Epithelial cell of proximal tubule (primary cell): ENCODE measurements at places on chromosomes 6 and 20. TPM values are rescaled to one million over a fixed set of nuclear protein-coding genes. Genes with fewer than 3 reads are reported as not detected.

The ZBTB46 gene
- total RNA-seq: 0.58 and 0.72 TPM in 2 replicates

The PXDC1 gene
- total RNA-seq: 36.4 and 37.6 TPM in 2 replicates

The CCR6 gene
- total RNA-seq: not detected in 2 replicates

The EYA2 gene
- total RNA-seq: not detected in 2 replicates

The XKR7 gene
- total RNA-seq: under 0.01 and 0.17 TPM in 2 replicates

The FAM8A1 gene
- 6.4 and 6.8 TPM in 2 replicates for total RNA-seq

The CLPSL1 gene
- not detected in 2 replicates for total RNA-seq
